ENCODE measurements at places on chromosomes 11 and 22.

- DNase-seq = no peak
Observed at GRCh38 chr11:113332023-113332422, 17.6 kb downstream of the TTC12 start.

GRCh38 chr11:130672911-130673310, 224.5 kb downstream of the ADAMTS15 start:
- DNase-seq = no peak

GRCh38 chr11:126764231-126764630, 236.3 kb downstream of the KIRREL3 start:
- DNase-seq = no peak

DNA sequence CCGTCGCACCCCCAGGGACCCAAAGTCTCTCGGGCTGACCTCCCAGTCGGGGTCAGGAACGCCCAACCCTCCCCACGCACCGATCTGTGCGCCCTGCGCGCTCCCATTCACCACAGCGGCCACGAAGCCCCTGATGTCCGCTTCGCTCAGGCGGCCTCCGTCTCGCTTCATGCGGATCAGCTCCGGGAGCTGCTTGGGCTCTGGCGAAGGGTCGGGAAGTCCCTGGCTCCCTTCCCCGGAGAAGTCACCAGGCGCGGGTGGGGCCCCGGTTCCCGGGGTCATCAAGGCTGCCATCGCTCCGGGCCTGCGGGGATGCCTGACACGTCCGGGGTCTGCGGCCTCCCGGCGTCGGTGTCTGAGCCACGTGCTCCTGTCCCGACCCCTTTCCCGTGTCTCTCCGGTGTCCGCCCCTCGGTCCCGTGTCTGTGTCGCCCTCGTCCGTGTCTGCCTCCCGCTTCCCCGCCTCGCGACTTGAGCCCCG, 356 bp downstream of the TYMP start:
- no peak for DNase-seq

DNA sequence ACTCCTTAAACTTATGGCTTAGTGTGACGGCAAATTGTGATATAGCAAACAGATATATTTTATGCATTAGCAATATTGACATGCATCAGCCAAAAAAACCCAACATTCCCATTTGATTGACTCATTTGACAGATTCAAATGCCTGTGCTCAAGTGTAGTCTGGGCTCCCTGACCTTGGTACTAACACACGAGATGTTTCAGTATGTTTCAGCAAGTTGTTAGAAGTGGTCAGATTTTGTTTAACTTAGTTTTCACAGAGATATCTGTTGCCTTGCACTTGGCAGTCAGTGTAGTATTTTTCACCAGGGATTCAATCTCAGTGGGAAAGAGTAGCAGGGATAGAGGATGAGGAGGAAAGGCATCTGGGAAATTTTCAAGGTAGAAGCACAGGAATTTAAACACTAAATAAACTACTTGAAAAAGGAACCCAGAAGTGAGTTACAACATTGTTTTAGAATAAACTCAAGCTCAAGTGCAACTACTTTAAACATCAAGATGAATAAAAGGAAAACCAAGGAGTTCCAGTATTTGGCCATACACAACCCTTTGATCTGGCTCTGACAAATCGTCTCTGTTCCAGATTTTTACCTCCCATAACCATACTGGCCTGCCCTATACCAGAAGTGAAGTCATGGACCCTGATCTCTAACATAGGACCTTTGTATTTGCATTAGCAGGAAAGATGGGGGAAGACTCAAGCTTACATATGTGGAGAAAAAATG, 56.5 kb upstream of the BLID start:
- no peak for DNase-seq

DNA sequence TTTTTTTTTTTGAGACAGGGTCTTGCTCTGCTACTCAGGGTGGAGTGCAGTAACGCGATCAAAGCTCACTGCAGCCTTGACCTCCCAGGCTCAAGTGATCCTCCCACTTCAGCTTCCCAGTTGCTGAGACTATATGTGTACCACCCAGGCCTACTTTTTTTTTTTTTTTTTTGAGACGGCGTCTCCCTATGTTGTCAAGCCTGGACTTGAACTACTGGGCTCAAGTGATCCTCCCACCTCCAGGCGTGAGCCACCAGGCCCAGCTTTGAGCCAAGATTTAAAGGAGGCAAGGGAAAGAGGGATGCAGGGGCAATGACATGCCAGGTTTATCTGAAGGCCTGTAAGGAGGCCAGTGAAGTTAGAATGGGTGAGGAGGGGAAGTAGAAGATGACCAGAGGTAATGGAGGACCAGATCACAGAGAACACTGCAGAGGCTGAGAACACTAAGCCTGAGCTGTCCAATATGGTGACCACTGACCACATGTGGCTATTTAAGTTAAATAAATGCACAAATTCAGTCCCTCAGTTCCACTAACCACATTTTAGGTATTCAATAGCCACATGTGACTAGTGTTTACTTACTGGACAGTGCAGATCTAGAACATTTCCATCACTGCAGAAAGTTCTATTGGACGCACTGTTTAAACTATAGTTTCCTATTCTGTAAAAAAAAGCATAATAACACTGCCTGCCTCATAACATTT, 8.1 kb downstream of the DESI1 start:
- no peak for DNase-seq

DNA sequence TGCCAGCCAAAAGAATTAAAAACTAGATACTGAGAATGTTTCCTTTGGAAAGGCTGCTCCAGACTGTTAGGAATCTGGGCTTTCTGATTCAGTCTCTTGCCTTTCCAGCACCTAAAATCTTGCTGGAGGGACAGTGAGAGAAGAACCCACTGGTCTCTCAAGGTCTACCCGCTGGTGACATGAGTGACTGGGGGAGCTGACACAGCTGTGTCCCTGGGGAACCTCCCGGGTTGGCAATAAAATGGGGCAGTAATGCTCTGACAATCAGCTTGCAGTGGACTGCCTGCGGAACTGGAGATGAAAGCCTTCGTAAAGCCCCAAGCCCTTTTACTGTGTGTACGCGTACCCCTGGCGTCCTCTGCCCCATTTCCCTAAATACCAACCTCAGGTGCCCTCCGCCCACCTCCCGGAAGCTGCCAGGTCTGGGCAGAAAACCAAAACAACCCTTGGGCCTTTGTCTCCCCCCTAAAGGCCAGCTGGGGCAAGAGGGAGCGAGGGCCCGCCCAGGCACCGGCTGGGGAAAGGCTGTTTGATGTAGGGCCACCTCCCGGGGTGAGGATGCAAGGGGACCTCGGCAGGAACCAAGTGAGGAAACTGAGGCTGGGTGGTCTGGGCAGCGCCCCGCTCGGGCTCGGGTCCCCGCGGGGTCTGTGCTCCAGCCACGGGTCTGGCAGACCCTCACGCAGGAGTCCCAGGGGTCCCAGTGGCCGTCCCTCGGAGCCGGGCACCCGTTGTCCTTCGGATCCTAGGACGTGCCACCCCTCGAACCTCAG, 741 bp downstream of the CARS1 start:
- DNase-seq = no peak

DNA sequence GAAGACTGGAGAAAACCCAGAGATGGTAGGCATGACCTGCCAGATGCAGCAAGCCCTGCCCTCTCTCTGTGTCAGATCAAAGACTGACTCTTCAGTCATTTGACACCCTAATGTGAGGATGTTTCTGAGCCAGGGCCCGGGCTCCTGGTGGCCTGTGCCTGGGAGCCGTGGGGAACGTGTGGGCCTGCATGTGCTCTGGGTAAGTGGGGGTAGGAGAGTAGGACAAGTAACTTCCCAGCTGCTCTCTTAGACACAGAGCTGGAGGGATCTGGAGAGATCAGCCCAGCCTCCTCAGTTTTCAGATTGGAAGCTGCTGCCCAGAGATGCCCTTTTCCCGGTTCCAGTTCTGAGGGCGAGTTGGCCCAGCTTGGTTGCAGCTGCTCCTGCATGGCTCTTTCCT, 110.8 kb downstream of the TEAD1 start:
- no peak for DNase-seq

Measured in amniotic stem cell (primary cell).